ENCODE measurements at places on chromosomes 1 and 21. TPM values are rescaled to one million over a fixed set of nuclear protein-coding genes. Genes with fewer than 3 reads are reported as not detected.

- no peak for DNase-seq
- no peaks in the 10 kb centered on the region for H3K27me3 ChIP-seq
- no peak overlapping the region for H3K4me3 ChIP-seq
- H3K4me1 ChIP-seq: peaks cover 3% of the 10 kb centered on the region
- H3K36me3 ChIP-seq: no peaks in the 10 kb centered on the region
- H3K27ac ChIP-seq: no peak overlapping the region
These were observed 482.0 kb downstream of the DISC1 start for GRCh38 chr1:232108598-232108997.

GCSAML gene
- total RNA-seq: not detected

GRCh38 chr1:55833529-55834091 lies 618.4 kb upstream of the USP24 start:
- H3K36me3 ChIP-seq: no peaks in the 10 kb centered on the region
- H3K4me3 ChIP-seq: no peak overlapping the region
- H3K27ac ChIP-seq: no peak overlapping the region
- no peaks in the 10 kb centered on the region for H3K27me3 ChIP-seq

- DNase-seq: no peak
- no peaks in the 10 kb centered on the region for H3K4me1 ChIP-seq
- H3K27me3 ChIP-seq: no peaks in the 10 kb centered on the region
- H3K4me3 ChIP-seq: no peak overlapping the region
These were observed 95.0 kb downstream of the PTPRU start for GRCh38 chr1:29331309-29331708.

- no peaks in the 10 kb centered on the region for H3K4me1 ChIP-seq
- H3K27me3 ChIP-seq: no peaks in the 10 kb centered on the region
- peak overlapping the region; percentile 1 for H3K27ac ChIP-seq
- no peaks in the 10 kb centered on the region for H3K36me3 ChIP-seq
- DNase-seq: no peak
These were observed 258.0 kb downstream of the PTBP2 start for GRCh38 chr1:96979304-96980268.

Data from right atrium auricular region (tissue), 2 donors.